Stimulated activated CD8-positive, alpha-beta memory T cell treated with anti-CD3 and anti-CD28 coated beads, Interleukin-4, amount 100 ng/mL, for 1 hour (primary cell): ENCODE measurements at places on chromosomes 12 and 14.

GRCh38 chr12:126772171-126772864, 1494.7 kb upstream of the TMEM132C start:
- no peak for DNase-seq

DNA sequence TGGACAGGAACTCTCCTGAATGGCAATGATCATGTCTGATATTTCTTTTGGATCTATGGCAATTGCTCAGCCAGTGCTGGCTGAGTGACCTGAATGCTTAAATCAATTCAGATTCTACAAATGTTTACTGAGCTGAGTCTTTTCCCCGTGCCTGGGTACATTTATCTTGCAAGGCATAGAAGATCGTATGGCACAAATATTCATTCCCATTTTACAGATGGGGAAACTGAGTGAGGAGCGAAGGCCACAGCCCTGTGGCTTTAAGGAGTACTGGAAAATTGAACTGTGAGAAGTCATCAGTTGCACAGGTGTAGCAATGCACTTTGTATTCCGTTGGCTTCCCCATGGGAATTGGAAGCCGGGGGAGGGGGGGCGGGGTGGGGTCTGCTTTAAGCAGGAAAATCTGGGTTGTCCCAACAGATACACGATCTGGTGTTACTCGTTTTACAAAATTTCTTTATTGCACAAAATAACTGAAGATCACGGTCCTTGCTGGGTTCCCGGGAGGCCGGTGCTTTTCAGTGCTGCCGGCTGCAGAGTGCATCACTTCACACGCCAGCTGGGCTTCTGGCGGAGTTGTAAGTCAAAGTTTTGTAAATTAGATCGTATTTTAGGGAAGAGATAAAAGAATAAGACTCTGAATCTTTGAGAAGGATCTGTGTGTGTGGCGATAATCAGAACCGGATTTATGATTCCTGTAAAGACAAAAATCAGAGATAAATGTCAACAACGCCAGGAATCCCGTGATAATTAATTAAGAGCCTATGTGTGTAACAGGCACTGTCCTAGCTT, 75.0 kb upstream of the MAP1LC3B2 start:
- no peak for DNase-seq

DNA sequence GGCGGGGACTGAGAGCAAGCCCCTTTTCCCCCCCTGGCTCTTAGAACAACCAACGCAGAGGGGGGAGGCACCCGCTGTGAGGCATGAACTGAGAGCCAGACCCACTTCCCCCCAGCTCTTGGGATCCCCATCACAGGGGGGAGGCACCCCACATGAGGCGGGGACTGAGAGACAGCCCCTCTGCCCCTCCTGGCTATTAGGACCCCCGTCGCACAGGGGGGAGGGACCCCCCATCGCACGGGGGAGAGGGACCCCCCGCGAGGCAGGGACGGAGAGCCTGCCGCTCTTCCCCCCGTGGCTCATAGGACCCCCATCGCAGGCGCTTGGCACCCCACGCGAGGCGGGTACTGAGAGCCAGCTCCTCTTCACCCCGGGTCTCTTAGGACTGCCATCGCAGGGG, 195.8 kb upstream of the PZP start:
- DNase-seq = no peak

DNA sequence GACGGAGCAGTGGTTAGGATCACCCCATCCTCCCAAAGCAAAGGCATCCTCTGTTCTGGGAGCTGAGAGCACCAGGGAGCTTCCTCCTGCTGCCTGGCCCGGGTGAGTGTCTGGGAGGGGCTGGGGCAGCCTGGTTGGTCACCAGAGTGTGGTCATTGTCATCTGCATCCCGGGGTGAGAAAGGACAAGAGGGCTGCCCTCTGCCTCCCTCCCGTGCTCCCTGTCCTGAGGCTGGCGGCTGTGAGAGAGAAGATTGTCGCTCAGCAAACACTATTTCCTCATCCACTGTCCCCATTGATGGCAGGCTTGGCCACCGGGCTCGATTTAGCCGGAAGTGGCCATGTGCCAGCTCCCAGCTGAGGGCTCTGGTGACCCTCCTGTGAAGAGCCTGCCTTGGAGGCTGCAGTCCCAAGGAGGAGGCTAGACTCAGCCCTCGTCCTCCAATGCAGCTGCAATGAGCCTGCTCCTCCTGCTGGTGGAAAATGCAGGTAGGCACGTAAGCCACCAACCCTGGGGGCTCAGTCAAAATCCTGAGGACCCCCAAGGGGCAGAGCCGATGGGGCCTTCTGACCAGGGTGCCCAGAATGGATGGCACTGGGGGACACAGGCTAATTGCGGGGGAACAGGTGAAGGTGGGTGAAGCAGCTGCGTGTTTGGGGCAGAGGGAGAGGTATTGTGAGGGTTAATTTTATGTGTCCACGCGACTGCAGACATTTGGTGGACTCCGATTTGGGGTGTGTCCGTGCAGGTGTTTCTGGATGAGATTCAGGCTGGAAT, 155.7 kb downstream of the KIF26A start:
- no peak for DNase-seq

DNA sequence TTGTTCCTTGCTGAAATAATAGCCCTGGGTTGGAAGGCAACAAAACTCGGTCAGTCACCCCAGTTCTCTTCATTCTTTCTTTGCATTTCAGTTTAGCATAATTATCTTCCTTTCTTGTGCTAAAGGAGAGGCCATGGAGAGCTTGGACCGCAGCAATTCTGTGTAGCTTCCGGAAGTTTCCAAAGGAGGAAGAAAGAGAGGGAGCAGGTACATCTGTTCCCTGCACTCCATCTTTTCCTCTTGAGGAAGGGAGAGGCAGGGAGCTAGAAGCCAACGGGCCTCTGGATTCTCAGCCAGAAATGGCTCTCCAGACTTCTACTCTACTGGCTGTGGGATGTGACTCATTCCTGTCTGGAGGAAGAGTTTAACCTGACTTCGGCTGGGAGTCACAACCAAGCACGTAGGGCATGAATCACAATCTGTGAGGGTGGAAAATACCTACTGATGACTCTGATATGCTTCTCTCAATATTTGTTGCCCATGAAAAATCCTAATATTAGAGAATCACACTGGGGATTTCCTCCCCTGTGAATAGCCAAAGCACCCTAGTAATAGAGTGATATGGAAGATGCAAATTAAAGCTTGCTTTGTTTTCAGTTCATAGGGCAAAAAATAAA, 17.0 kb downstream of the ANO6 start:
- DNase-seq = no peak

- no peak for DNase-seq
Measured at GRCh38 chr12:120652656-120653435, 12.4 kb downstream of the CABP1 start.

DNA sequence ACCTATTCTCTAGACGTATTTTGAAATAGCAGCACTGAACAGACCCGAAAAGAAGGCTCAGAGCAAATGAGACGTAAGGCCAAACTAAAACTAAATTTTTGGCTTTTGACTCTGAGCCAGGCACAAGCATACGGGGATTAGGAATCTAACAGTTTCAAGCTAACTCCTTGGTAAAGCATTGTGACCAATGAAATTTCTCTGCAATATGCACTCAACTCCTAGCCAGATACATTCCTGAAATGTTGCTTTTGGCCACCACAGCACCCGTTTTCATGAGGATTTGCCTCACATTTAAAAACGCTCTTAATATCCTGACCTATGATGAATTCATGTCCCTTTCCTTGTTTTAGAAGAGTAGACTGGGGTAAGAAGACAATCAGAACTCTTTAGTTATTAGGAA, 53.1 kb upstream of the NPFF start:
- DNase-seq = no peak

- DNase-seq = no peak
Measured at GRCh38 chr12:76529226-76529918, 30.2 kb downstream of the OSBPL8 start.

DNA sequence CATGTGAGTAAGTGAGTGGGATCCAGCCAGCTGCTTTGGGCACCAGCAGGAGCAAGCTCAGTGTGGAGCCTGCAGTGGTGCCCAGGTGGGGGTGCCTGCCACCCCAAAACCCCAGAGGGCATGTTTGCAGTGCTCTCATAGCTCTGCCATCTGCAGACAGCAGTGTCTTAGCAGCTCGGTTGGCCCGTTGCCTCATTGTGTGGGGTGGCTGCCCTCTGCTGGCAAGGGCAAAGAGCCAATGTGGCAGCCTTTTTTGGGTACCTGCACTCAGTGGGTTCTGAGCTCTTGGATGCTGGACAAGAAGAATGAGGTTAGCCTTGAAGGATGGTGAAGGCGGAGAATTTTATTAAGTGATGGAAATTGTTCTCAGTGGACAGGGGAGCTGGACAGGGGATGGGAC, 52.3 kb downstream of the NEUROD4 start:
- DNase-seq = peak; percentile 62

- DNase-seq = no peak
Measured at GRCh38 chr14:24176599-24176998, 4.7 kb downstream of the REC8 start.

GRCh38 chr12:4881266-4882064, 28.2 kb upstream of the KCNA1 start:
- DNase-seq = no peak

- no peak for DNase-seq
Measured at GRCh38 chr14:92866901-92867865, 55.8 kb upstream of the CHGA start.

DNA sequence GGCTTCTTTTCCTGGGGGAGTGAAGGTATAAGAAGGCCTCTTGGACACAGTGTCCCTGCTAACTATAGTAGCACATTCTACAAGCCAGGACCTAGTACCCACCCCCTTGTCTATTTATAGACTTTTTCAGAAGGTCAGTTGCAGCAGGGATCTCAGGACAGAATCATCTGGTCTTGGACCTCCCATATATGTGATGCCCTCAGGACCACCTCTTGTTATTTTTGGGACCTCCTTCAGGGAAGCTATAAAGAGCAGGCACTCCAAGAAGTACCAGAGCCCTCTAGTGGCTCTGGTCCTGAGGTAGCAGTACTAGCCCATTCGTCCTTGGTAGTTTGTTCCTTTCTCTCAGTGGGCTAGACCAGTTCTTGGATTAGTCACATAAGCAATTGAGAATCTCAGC, 4.3 kb downstream of the COQ10A start:
- DNase-seq = no peak

DNA sequence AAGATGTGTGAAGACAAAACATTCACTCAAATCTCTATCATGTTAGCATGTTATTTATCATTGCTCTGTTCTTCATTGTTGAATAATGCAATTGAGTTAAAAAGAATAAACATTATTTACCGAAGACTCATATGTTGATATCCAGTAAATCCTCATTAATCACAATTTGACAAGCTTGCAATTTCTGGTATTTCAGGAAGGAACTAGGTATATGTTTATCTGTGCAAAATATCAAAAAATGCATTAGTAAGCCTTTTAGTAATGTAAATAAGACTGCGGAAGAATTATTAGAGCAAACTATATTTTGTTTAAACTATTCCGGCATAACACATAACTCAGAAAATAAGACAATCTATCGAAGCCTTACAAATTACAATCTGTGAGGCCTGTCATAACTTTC, 222.7 kb upstream of the NOVA1 start:
- DNase-seq = no peak

GRCh38 chr12:50083301-50083700, 1.8 kb upstream of the SMARCD1 start:
- DNase-seq = no peak

- DNase-seq = no peak
Measured at GRCh38 chr14:25757364-25757763, 707.4 kb upstream of the STXBP6 start.
